ENCODE measurements at places on chromosomes 11 and 22. TPM values are rescaled to one million over a fixed set of nuclear protein-coding genes. Genes with fewer than 3 reads are reported as not detected.

OR56A1 gene
- not detected for total RNA-seq

RASD2 gene
- total RNA-seq: not detected

B4GAT1 gene
- total RNA-seq: 20.2 TPM

CATSPER1 gene
- not detected for total RNA-seq

SORL1 gene
- total RNA-seq: 0.29 TPM

OR10G8 gene
- not detected for total RNA-seq

SPON1 gene
- total RNA-seq: not detected

MS4A6E gene
- total RNA-seq: not detected

C11orf71 gene
- 3.6 TPM for total RNA-seq

CASP12 gene
- 1.5 TPM for total RNA-seq

DGAT2 gene
- 2.1 TPM for total RNA-seq

CNGA4 gene
- total RNA-seq: 0.07 TPM

TREH gene
- total RNA-seq: not detected

CHADL gene
- 0.43 TPM for total RNA-seq

RAB36 gene
- 3.3 TPM for total RNA-seq

MYEOV gene
- 1.9 TPM for total RNA-seq

CTSW gene
- total RNA-seq: not detected

ISX gene
- not detected for total RNA-seq

ESAM gene
- total RNA-seq: 154 TPM

RIMBP3C gene
- not detected for total RNA-seq

KCNC1 gene
- not detected for total RNA-seq

OR8G5 gene
- total RNA-seq: not detected

SYTL2 gene
- total RNA-seq: 1.2 TPM

C11orf86 gene
- not detected for total RNA-seq

CRYBA4 gene
- total RNA-seq: not detected

F2 gene
- total RNA-seq: not detected

GRIA4 gene
- total RNA-seq: not detected

Measured in thoracic aorta endothelial cell (primary cell).